Glomerular endothelial cell (primary cell): ENCODE measurements at places on chromosomes 3 and 15. TPM values are rescaled to one million over a fixed set of nuclear protein-coding genes. Genes with fewer than 3 reads are reported as not detected.

Gene GOLGA8S
- total RNA-seq: 0.05 and 0.06 TPM in 2 replicates

Gene ACKR4
- total RNA-seq: 0.58 and 0.64 TPM in 2 replicates

Gene SEMA3F
- 95.6 and 106 TPM in 2 replicates for total RNA-seq

Gene CSPG5
- 0.18 and 0.48 TPM in 2 replicates for total RNA-seq

Gene KLHL18
- total RNA-seq: 17.5 and 23.9 TPM in 2 replicates

Gene ZDHHC19
- total RNA-seq: not detected in 2 replicates
